Cerebellar cortex (tissue), 1 donor: ENCODE measurements at places on chromosomes 4 and X.

- DNase-seq, result peak; percentile 6
Observed at GRCh38 chr4:34953145-34953799, 1291.0 kb downstream of the ARAP2 start.

DNA sequence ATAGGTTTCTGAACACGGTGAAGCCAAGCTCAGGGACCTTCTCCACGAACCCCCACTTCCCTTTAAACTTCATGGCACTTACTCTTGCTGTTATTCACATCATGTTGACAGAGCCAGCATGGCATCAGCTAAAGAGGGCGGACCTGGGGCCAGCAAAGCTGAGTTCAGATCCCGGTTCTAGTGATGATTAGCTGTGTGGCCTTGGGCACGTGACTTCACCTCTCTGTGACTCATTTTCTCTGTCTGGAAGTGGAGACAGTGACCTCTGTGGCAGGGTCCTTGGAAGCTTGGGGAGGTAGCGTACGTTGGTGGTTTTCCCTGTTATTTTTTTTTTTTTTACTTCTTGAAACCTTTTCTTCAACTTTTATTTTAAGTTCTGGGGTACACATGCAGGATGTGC, 13.4 kb downstream of the EVC start:
- DNase-seq, result no peak

DNA sequence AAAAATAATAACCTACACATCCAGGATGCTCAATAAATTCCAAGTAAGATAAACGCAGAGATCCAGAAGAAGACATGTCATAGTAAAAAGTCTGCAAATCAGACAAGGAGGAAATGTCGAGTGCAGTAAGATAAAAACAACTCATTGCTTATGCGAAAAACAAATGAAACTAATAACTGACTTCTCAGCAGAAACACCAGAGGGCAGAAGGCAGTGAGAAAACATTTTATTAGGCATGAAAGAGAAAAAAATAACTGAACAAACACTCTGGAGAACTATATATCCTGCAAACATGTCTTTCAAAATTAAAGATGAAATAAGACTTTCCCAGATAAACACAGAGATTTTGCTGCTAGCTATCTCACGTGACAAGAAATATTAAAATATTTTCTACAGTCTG, 201.3 kb upstream of the CTSO start:
- no peak for DNase-seq

DNA sequence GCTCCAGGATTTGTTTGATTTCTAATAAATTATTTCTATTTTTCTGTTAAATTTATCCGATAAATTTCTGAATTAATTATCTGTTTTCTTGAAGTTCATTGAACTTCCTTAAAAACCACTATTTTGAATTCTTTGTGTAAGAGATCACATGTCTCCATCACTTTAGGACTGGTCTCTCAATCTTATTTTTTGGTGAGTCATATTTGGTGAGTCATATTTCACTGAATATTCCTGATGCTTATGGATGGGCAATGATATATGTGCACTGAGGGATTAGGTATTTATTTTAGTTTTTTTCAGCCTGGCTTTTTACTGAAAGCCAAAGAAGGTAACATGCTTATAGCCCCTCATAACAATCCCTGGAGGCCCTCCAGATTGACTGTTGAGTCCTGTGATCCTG, 48.5 kb upstream of the IL15 start:
- no peak for DNase-seq

DNA sequence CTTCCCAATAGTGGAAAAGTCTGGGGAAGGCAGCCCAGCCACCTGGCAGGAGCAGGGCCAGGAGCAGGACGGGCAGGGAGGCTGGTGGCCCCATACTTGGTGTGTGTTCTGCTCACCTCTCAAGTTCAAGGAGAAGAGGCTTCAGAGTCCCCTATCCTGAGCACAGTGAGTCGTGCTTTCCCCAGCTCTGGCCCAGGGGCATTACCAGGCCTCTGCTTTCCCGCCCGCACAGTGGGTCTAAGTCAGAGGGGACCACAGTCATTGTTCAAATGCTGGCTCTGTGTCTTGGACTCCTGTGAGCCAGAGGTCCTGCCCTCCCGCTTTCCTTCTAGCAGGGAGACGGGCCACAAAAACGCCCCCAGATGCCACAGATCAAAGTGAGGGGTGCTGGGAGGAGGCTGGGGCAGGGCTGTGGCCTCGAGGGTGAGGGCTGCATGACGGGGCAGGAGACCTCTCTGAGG, 27.6 kb downstream of the HTRA3 start:
- no peak for DNase-seq

DNA sequence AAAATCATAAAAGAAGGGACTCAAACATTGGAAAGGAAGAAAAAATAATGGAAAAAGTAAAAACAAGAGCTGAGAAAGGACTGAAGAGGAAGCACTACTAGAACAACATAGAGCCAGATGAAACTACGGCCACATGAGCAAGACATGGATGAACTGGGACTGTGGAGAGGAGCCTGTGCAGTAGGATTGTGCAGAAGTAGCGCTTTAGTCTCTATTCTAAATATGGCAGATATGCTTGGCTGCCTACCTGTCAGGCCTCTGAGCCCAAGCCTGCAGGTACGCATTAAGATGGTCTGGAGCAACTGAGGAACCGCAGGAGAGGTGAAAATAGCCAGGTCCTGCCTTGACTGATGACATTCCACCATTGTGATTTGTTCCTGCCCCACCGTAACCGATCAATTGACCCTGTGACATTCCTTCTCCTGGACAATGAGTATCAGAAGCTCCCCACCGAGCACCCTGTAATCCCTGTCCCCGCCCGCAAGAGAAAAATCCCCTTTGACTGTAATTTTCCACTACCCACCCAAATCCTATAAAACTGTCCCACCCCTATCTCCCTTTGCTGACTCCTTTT, 154.3 kb downstream of the CAMK2D start:
- no peak for DNase-seq

DNA sequence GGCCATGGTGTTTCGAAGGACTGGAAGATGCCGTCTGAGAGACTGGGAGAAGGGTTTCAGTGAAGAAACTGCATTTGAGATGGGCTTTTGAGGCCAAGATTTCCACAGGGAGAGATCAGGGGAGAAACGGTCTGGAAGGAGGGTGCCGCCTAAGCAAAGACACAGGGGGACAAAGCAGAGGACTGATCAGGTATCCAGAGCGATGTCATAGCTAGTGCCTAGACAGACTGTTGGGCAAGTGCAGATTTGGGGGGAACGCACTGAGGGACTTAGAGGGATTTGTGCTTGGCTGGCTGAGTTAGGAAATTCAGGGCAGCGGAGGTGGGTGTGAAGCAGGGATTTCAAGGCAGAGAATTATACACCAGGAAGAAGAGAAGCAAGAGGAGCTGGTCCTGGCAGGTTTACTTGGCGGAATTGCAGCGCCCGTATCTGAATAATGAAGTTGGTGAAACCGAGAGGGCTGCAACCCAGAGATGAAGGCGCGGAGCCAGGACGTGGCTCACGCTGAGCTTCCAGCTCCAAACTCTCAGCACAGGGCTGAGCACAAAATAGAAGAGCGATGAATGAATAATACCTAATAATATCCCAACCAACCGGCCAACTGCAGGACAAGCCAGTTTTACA, 106.9 kb downstream of the MAML3 start:
- peak; percentile 83 for DNase-seq

- DNase-seq, result peak; percentile 52
Observed at GRCh38 chrX:1244164-1245076, 24.2 kb upstream of the CSF2RA start.

DNA sequence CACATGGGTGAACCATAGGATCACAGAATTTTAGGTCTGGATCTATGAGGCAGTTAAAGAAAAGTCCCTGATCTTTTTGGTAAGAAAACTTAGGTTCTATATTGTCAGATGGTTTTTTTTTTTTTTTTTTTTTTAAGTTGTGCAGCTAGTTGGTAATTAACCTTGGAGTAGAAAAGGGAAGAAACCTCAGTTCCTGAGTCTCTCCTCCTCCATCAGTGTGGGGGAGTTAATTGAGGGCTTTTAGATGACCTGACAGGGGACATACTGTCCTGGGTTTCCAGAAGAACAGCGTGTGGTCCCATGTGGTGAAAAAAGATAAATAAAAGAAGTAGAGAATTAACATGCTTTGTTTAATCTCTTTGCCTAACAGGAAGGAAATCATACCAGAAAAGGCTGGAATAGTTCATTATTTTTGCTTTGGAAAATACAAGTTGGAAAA, 123.7 kb downstream of the ARHGAP10 start:
- no peak for DNase-seq

DNA sequence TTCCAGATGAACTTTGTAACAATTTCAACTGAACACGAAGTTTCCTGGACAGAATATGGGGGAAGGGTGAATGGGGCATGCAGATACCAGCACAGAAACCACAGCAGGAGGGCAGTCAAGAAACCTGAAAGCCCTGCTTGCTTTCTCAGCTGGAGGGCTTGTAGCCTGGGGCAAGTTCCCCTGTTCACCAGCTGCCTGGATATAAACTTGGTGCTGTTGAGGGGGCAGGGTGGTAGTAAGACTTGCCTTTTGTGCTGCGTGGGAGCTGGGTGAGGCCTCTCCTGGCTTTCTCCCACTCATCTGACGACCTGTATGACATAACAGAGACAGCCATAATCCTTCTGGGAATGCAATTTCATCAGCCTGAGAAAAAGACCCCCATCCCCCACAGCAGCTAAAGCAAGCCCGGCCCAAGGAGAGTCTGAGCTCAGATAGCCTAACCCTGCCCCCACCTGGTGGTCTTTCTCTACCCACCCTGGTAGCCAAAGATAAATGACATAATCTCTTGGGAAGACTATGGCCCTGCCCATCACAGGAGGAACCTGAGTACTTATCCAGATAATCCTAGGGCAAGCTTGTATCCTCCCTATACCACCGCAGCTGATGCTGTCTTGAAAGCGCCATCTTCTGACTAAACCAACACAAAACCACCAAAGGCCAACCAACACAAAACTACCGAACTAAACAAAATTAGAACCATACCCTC, 234.3 kb downstream of the LAS1L start:
- no peak for DNase-seq

GRCh38 chr4:113117358-113117702, 67.9 kb downstream of the ANK2 start:
- peak; percentile 70 for DNase-seq
